ENCODE measurements at places on chromosomes 3 and 15.

DNA sequence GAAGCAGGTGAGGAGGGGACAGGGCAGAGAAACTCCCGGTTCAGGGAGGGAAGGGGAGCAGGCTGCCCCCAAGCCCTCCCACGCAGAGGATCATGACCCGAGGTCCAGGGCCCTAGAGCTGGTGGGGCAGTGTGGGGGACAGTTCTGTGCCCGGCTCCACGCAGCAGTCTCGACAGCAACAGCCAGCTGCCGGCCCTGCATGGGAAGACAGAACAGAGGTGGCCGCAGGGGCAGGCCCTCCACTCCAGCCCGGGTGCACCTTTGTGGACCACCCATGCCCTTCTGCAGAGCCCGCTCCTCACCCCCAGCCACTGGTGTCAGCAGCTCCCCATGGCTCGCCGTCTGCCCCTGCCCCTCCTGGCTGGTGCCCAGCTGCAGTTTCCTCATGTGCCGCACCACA lies 7.7 kb downstream of the OGG1 start:
- no peak for DNase-seq

DNA sequence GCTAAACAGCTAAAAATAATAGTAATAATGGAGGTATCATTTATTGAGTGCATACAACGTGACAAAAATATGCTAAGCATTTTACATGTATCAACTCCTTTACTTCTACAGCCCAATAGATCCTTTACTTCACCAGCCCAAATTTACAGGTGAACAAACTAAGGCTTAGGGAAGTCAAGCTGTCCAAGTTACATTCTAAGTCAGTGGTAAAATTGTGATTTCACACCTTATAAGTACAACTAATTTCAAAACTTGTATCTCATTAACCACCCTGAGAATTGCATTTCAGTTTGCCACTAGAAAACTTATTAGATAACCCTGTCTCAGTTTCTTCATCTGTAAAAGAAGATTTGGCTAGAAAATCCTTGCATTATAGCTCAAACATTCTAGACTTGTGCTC lies 10.7 kb downstream of the SLC33A1 start:
- no peak for DNase-seq

GRCh38 chr15:67715170-67715569 lies 110.1 kb upstream of the SKOR1 start:
- no peak for DNase-seq

- DNase-seq: peak; percentile 21
These were observed at the start of gene BCL2A1 for GRCh38 chr15:79970624-79971434. Gene BCL2A1 (minus strand): TSS chr15:79971196. CDS start chr15:79971119, 77 bp downstream.

DNA sequence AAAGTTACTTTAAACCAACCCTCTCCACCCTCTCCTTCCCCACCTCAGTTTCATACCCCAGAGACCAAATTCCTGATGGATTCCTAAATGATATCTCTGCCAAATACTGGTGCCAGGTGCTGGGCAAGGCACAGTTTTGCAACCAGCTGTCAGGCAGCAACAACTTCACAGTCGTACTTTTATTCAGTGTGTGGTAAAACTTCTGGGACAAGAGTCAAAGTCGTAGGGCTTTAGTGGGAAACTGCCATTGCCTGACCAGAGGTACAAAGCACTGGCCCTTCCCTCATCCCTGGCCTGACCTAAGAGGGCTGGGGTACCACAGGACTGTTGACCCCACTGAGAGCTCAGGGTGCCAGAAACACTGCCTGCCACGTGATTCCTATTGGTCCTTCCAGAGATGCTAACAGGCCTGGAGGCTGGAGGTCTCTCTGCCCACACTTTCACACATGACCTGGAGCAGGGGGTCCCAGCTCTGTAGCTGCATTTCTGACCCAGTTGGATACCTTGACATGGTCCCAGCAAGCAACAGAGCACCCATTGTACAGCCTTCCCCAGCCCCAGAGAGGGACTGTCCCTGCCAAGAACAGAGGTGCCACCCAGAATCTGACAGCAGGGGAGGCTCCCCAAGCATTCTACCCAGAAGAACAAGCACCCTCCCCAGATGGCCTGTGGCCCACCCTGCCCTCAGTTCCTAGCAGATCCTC lies 59.9 kb downstream of the LIPC start:
- no peak for DNase-seq

- DNase-seq: no peak
These were observed 22.9 kb downstream of the PDIA5 start for GRCh38 chr3:123089611-123090331.

GRCh38 chr3:63353383-63353782 lies 75.3 kb downstream of the SYNPR start:
- DNase-seq: no peak

DNA sequence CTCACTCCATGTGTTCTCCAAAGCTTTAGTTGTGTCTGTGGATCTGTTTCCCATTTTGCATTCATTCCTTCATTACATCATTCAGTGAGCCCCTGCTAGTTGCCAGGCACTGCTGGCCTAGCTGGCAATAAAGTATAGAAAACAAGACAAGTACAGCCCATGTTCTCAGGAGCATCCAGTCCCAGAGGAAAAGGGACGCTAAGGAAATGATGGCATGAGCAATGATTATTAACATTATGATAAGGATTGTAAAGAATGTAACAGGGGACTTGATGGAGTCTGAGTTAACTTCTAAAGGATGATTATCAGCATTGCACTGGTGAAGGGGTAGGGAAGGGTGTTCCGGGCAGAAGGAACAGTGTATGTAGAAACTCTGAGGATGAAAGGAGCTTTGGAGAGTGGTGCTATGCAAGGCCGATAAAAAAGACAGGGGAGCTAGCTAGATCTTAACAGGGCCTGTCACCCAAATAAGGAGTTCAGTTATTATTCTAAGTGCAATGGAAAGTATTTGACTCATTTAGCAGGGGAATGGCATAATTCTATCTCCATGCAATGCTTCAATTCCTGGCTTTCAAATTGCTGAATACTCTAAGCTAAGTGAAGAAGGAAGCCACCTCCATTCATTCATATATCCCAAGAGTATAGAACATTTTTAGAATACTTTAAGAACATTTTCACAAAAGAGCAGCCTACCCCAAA lies 258.2 kb upstream of the STT3B start:
- DNase-seq: no peak

DNA sequence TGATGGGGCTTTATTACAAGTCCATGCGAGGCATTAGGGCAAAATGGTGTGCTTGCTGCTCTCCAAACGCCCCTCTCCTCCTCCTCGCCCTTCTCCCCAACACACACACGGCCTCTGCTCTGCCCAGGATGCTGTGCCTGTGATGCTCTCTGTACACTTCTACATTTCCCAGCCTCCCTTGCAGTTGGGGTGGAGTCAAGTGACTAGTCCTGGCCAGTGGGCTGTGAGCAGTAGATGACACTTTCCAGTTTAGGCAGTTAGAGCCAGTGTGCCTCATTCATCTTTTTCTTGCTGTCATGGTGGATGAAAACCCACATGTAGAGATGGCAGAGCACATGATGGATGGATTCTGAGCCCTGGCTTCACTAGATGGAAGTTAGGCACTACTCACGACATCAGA lies 5.4 kb downstream of the TRH start:
- no peak for DNase-seq

- no peak for DNase-seq
These were observed 320.3 kb downstream of the THSD4 start for GRCh38 chr15:71435552-71435951.

DNA sequence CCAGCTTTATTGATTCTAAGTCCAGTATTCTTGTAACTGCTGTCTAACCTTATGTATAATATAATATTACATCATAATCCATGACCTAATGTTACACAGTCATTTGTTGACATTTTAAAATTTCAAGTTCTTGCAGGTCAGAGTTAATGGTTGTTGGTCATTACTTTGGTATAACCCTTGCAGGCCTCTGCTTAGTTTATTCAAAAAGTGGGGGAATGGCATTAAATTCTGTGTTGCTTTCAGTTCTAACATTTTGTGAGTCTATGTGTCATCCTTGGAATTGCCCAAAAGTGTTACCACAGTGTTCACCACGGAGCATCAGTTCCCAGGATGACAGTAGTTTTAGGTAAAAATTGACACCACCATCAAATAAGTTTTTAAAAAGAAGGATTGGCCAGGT lies 174.8 kb upstream of the BCL6 start:
- no peak for DNase-seq

- peak; percentile 9 for DNase-seq
These were observed 92.8 kb downstream of the GOLIM4 start for GRCh38 chr3:168002786-168003368.

- DNase-seq: no peak
These were observed 40.0 kb downstream of the FMN1 start for GRCh38 chr15:33154351-33155166.

- DNase-seq: no peak
These were observed 29.1 kb downstream of the GRIP2 start for GRCh38 chr3:14510838-14511622.

GRCh38 chr3:10983219-10983916 lies 9.2 kb upstream of the SLC6A1 start:
- DNase-seq: peak; percentile 9

- DNase-seq: no peak
These were observed 19.9 kb downstream of the SPICE1 start for GRCh38 chr3:113495035-113495434.

GRCh38 chr3:177050501-177051237 lies 146.6 kb downstream of the TBL1XR1 start:
- no peak for DNase-seq

DNA sequence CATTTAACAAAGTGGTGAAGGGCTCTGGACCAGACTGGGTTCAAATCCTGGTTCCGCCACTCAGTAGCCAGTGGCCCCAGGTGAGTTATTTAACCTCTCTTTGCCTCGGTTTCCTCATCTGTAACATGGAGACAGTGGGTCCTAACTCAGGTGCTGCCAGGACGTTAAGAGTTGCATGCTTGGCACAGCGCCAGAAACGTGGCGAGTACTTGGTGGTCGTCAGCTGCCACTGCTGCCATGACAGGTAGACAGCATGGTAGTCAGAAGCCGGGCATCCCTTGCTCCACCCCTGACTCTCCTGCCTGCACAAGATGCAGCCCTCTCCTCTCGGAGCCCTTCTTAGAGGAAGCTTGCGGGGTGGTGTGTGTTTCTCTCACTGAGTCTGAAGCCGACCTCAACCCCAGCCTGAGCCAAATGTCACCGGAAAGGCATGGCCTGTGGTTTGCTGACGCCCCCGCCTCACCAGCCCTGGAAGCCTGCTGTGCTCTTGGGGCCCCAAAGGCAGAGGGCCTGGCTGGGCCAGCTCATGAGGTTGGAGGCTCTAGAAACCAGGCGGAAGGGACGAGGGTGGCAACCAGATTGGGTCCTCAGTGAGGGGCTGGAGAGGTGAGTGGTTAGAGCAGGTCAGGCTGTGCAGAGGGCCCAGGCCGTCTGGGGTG lies 160.8 kb upstream of the TLE3 start:
- no peak for DNase-seq

GRCh38 chr3:101077361-101078011 lies 84.3 kb upstream of the ABI3BP start:
- DNase-seq: no peak

DNA sequence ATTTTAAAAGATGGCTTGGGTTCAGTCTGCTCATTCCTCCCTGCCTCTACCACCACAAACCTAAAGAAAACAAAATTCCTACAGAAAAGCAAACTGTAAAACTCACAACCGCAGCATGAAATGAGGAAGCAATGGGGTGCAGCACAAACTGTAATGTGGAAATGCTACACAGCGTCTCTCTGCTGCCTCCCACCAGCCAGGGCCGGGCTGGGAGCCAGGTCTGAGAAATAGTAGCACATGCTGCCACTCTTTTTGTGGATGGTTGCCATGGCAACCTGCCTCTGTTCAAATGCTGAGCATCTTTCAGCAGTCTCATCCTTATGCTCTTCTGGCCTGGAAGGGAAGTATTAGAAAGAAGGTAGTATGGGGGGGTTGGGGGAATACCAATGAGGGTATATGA lies 55.4 kb downstream of the EOMES start:
- DNase-seq: peak; percentile 46

DNA sequence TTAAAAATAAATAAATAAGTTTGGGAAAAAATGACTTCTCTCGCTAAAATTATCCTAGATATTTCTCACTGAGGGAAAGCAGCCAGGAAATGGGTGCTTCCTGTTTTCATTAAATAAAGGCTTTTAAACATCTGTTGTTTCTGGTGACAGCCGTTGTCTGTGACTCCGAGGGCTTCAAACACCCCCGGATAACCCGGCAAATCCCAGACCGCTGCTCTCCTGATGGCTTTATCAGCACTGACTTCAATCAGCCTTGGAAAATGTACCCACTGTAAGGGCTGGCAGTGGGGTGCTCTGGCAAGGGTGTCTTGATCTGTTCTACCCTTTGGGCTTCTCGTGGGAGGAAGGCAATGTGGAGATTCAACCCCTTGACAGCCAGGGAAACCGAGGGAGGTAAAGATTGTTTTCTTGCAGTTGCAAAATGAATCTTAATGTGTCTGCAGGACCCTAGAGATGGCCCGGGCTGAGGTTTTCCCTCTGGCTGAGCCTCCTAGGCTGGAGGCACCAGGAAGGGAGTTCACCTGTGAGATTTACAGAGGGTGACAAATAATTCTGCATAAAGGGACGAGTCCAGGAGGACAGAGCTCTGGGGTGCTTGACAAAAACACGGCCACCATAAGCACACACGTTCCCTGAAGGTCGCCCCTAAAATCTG lies 33.6 kb upstream of the SEC13 start:
- no peak for DNase-seq

GRCh38 chr3:78322780-78323179 lies 1282.9 kb downstream of the ROBO2 start:
- no peak for DNase-seq

DNA sequence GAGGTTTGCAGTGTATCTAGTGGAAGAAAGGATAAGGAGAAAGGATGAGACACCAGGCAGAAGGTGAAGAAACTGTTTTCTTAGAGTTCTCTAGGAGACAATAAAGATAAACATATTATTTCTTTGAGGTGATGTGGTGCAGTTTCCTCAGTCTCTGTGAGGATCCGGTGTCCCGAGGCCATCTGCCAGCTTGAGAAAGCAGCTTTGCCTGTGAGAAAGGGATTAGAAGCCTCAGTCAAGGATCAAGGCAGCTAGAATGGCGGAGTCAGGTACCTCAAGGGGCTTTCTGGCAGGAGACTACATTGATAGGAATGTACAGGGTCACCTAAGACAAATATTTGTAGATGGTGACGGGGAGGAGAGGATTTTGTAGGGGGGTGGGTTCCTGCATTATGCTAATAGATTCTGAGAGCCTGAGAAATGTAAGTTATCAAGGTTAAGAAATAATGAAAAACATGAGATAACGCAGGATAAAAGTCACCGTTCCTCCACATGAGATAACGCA lies 103.9 kb upstream of the MB21D2 start:
- DNase-seq: no peak

- no peak for DNase-seq
These were observed 19.7 kb downstream of the FAN1 start for GRCh38 chr15:30923429-30923828.

Data from HFF-Myc (cell line).